HTR-8/SVneo (cell line): ENCODE measurements at places on chromosomes 2 and 18.

- no peak for DNase-seq
Observed at GRCh38 chr2:204353823-204354222, 191.5 kb upstream of the PARD3B start.

- no peak for DNase-seq
Observed at GRCh38 chr2:238599549-238600505, 173.1 kb downstream of the ASB1 start.

DNA sequence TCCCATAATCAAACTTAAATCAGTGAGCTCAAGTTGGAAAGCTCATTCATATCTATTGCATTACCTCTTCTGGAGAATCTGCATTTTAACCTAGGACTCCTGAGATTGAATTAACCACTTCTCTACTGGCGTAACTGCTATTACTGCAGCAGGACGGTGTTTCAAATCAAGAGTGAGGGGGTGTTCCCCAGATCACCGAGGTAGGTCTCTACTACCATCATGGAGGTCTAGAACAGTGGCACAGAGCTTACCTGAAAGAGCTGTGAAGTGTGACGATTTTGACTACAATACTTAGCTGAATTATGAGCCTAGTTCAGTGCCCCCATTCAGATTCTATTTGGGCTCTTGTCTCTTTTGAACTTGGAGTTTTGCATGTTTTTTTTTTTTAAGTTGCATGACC, 119.5 kb downstream of the POLE4 start:
- DNase-seq, result no peak

DNA sequence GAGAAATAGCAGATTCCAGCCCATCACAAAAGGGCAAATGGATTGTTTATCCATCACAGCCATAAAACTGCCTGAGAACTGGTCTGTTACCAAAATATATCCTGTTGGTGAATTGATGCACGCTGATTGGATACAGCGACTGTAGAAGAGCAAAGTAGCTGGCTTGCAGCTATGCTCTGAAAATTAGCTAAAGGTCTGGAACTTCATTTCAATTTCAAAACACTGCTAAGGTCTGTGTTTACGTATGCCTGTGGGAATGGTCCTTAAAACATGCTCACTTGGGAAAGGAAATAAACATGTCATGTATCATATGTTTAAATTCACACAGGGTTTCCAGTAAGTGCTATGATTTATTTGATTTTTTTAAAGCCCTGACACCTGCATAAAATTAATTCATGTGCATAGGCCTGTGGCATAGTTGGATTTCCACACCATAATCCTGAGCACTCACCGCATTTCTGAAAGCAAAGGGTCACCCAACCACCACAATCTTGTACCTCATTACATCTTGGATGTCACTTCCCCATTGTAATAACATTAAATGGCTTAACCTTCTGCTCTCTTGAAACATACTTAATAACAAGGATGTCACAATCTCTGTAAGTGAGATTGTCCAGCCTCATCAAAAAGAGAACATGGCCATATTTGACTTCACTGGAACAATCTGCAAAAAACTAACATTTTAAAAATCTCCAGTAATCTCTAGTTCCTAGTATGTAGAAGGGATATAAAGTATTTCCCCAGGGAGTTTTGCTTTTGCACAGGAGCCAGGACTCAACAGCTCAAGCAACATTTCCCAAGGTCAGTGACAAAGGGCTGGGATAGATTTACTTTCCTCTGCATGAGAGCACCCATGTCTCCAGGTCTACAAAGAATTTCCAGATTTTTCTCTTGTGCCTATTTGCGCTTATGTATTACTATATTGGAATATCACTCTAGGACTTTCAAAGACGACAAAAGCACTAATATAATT, 109.8 kb downstream of the FARSB start:
- no peak for DNase-seq
